ENCODE measurements at places on chromosomes 1 and 21. TPM values are rescaled to one million over a fixed set of nuclear protein-coding genes. Genes with fewer than 3 reads are reported as not detected.
A peak's percentile ranks its signal among the peaks of the same experiment; 100 is the strongest.

GRCh38 chr1:26811708-26812107 is 14.8 kb upstream of the ZDHHC18 start:
- DNase-seq: no peak

GRCh38 chr1:190608282-190608681 is 130.6 kb upstream of the BRINP3 start:
- no peak for DNase-seq

DNA sequence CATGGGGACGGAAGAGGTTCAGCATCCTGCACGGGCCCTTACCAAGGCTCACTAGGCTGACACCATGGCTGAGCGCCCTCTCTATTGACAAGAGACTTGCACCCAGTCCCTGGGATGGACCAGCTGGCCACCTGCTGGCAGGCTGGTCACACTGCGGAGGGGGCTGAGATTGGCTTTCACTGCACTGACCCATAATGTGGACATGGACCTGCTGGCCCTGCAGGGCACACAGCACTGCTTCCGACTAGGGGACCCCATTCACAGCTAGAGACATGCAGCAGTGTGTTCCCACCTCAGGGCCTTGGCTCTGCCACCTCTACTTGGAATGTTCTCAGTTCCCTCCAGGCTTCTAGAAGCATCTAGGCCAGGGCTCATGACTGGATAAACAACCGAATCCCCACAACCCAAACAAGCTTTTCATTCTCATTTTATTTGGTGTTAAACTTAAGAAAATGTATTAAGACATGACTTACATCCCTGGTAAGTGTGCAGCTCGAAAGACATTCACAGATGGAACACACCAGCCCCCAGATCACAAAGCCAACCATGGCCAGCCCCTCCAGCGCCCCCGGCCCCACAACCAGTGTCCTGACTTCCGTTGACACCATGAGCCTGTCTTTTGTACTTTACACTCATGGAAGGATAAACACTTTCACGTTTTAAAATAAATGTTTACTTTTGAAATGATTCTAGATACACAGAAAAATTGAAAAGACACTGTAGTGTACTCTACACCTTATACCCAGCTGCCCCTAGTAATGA is 9.3 kb upstream of the SRARP start:
- peak; percentile 37 for DNase-seq

DNA sequence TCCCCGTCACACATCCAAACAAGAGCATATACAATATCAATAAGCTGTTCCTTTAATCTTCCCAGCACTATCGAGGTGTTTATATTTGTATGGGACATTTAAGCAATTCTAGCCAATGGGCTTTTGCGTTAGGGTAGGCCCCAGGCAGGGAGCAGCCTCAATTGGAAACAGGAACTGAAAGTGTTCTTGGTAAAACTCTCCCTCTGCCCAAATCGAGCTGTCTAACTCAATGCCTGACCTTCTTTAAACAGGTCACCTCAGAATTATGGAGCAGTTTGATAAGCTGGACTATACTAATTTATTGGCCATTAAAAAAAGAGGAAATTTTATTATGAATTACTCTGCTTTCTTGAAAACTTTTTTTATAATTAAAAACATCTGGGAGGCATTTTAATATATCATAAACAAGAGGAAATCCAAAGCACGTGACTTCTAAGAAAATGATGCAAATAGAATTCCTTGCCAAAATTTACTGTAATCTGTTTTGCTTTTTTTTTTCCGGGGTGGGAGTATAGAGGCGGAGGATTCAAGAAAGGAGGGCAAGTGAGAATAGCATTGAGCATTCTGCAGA is 498.1 kb downstream of the LMO4 start:
- no peak for DNase-seq

DNA sequence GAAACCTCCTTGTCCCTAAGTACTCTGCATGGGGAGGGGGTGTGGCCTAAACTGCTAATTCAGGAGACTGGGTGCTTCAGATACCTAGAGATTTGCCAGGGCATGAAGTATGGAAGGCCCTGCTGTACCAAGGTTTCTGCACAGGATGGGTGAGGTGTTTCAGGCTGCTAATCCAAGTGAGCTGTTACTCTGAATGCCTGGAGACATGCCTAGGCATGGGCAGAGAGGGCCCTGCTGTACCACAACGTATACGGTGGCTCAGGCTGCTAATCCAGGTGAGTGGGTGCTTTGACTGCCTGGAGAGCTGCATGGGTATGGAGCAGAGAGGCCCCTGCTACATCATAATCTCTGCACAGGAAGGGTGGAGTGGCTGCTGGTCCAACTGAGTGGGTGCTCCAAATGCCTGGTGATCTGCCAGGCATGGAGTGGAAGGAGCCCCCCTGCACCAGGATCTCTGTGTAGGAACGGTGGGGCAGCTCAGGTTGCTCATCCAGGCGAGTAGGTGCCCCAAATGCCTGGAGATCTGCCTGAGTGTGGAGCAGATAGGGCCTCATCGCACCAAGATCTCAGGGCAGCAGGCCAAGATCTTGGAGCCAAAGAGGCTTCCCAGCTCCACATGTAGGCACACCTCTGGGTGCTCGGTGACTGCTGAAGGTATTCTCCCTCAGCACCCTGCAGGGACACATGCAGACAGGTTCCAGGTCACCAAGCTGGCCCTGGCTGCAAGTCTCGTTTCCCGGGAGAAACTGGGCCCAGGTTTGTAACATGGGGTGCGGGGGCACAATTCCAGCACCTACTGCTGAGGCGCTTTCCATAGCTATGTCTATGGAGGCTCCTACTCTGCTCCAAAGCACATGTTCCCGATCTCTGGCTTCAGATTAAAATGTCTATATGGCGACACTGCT is 252.5 kb upstream of the PLXNA2 start:
- DNase-seq: no peak

DNA sequence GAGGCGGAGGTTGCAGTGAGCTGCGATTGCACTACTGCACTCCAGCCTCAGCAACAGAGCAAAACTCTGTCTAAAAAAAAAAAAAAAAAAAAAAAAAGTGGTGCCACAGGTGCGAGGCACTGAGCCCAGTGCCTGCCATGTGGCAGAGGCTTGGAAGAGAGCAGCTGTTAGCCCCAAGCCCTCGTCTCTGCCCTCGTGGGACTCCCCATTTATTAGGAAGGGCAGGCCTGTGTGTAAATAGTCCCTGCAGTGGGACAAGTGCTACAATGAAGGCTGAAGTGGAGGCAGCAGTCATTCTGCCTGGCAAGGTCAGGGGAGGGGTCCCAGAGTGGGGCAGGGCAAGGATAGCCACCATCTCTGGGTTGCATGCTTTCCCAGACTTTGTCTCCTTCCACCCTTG is 6.5 kb downstream of the RPS6KA1 start:
- no peak for DNase-seq

DNA sequence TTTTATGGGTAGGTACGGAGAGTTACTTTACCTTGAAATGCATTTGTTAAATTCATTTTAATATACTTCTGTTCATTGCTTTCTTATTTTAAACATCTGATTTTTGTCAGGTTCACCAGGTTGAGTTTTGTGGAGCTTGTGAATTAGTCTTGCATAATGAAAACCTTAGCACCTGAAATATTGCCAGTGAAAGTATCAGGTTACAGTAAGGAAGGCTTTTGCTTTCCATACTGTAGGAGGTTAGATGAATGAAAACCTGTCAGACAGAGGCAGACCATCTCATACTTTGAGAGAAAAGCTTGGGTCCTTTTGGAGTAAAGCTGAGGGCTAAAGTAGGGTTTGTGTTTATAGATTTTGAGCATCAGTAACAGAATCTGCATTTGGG is 34.7 kb downstream of the THRAP3 start:
- no peak for DNase-seq

GRCh38 chr1:53344921-53345838 is 17.3 kb upstream of the LRP8 start:
- no peak for DNase-seq

DNA sequence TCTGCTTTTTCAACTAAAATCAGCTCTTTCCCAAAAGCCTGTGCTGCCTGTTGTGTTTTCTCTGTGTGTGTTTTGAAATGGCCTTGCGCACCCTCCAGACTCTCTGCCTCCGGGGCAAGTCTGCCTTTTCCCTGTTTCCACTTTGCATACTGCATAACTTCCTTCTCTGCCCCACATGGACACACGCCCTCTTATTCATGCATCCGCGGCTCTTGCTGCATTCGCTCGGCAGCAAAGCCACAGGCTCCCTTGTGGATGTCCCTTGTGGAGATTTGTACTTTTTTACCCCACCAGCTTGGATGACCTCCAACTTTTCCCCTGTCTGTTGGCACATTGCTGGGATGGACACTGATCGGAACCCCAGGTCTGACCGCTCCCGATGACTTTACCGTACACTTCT is 147.6 kb downstream of the ADSS2 start:
- no peak for DNase-seq

DNA sequence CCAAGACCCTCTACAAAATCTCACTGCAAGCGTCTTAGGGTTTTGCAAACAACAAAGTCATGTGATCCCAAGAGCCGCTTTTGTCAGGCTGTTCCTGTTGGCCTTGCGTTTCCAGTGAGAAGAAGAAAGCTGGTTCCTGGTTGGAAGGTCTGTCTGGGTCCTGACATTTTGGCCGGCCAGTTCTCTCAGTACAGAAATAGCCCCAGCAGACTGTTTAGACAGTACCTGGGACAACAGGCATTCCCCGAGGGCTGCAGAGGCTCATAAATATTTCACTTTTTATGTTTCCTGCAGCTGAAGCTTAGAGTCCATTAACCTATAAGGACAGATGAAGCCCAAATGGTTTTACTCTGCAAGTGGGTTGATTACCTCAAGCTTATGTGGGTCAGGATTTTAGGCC is 8.6 kb downstream of the GPR137B start:
- no peak for DNase-seq

VASH2 gene
- not detected for total RNA-seq

AZIN2 gene
- total RNA-seq: 4.1 TPM

CD1E gene
- total RNA-seq: not detected

LCE1E gene
- total RNA-seq: not detected

TMEM9 gene
- total RNA-seq: 17.2 TPM

HSD11B1 gene
- 1.5 TPM for total RNA-seq

Measured in activated CD4-positive, alpha-beta T cell treated with anti-CD3 and anti-CD28 coated beads, Interleukin-2, amount 10 ng/mL, durations not matched to agents 7 days and 5 days (primary cell).